ENCODE measurements at places on chromosomes 11 and 22.
A peak's percentile ranks its signal among the peaks of the same experiment; 100 is the strongest.

DNA sequence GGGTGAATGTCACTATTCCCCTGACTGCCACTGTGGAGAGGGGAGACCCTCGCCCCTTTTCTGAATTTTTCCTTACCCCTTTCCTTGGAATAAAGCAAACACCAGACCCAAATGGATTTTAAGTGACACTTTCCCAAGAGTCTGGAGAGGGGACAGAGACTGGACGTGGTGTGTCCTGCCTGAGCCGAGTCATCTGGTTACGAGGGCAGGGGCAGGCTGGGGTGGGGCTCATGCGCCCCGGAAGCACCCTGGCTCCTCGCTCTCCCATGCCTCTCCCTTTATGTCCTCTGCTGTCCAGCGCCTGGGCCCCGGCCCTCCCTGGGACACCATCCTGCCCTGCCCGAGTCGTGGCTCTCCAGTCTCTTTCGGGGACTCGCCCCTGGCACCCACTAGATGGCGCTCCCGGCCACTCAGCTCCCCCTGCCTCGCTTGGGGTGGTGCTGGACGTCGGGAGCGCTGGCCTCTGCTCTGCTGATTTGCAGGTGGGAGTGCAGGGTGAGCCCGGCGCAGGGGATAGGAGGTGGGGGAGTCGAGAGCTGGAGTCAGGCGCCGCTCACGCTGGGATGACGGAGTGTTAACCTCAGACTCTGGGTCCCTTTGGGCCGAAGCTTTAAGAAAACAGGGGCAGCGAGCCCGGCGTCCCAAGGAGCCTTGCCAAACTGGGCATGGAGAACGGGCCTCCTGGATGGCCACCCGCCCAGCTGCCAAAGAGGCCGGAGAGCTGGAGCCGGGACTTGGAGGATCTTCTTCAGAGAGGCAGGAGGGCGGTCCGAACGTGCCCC lies 89.8 kb downstream of the RPS6KA4 start:
- peak; percentile 60 for DNase-seq

- no peak for DNase-seq
These were observed 78.7 kb downstream of the HORMAD2 start for GRCh38 chr22:30158744-30159500.

- DNase-seq = no peak
These were observed 80.7 kb upstream of the GRAMD1B start for GRCh38 chr11:123349382-123349781.

DNA sequence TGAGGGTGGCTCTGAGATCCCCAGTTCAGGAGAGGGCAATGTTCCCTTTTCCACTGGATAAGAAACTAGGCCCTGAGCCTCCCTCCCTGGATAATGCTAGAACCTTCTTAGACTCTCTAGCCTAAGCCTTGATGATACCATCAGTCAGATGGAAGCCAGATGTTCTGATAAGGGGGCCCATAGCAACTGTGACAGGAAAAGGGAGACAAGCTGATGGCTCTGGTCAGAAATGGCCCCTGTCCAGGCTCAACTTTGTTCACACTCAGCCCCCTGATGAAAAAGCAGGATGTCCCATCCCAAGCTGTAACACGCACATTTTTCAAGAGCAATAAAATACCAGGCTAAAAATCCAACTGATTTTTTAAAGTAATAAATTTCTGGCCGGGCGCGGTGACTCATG lies 7.2 kb upstream of the OAF start:
- no peak for DNase-seq

DNA sequence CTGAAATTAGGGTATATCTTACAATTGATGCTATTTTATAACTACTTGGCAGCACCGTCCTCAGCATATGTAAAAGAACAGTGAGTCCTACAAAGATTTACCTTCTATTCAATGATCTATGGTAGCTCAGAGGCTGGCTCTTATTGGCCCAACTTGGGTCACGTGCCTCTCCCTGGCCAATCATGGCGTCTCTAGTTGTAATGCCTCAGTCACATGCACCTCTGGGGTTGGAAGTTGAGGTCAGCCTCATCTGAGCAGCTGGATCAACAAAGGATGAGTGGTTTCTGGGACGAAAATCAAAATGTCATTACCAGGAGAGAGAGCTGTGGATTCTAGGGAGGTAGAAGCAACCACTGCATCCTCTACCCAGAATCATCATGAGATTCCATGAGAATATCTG lies 22.9 kb upstream of the ASPHD2 start:
- DNase-seq = no peak

GRCh38 chr11:60862171-60862570 lies 5.2 kb upstream of the ZP1 start:
- no peak for DNase-seq

DNA sequence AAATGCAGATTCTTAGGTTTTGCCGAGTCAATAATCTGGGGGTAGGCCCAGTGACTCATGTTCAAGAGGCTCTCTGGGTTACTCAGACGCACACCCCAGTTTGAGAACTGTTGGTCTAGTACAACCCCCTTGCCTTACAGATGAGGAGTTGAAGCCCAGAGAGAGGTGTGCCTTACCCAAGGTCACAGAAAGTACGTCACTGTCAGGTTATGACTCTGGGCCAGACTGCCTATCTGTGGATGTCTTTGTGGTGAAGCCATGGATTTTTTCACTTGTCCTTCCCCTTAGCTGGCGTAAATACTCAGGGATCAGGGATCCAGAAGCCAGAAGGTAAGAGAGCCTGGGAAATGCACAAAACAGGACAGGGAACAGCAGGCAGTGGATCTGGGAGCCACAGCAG lies 25.2 kb upstream of the NECTIN1 start:
- no peak for DNase-seq

DNA sequence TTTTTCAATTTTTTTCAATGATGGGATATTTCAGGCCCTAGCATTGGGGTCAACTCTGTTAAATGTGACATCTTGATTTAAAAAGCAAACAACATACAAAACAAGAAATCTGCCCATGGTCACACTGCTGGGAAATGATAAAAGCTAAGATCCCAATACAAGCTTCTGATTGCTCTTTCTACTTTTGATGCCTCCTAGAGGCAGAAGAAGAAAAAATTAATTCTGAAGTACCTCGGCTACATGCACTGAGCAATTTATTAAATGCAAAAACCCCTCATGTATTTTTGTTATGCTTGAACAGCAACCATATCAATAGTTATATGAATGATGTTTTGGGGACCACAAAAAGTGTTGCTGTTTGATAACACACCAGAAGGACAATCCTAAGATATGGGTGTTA lies 342.1 kb upstream of the NARS2 start:
- DNase-seq = no peak

DNA sequence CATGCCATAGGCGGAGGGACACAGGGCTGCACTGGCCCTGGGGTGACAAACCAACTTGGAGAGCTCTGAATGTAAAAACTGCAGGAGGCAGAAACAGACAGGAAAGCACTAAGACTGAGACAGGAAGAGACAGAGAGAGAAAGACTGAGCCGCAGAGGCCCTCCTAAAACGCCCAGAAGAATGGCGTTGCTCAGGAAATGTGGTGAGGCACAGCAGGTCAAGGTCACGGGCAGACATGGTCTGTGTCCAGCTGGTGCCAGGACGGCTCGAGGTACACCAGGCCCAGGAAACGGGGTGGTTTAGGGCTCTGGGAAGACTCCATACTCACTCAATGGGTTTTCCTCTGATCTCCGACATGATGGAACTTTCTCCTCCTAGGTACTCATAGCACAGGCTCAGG lies 29.1 kb downstream of the MAFF start:
- no peak for DNase-seq

- peak; percentile 88 for DNase-seq
These were observed 11.7 kb downstream of the PHRF1 start for GRCh38 chr11:587978-588380.

DNA sequence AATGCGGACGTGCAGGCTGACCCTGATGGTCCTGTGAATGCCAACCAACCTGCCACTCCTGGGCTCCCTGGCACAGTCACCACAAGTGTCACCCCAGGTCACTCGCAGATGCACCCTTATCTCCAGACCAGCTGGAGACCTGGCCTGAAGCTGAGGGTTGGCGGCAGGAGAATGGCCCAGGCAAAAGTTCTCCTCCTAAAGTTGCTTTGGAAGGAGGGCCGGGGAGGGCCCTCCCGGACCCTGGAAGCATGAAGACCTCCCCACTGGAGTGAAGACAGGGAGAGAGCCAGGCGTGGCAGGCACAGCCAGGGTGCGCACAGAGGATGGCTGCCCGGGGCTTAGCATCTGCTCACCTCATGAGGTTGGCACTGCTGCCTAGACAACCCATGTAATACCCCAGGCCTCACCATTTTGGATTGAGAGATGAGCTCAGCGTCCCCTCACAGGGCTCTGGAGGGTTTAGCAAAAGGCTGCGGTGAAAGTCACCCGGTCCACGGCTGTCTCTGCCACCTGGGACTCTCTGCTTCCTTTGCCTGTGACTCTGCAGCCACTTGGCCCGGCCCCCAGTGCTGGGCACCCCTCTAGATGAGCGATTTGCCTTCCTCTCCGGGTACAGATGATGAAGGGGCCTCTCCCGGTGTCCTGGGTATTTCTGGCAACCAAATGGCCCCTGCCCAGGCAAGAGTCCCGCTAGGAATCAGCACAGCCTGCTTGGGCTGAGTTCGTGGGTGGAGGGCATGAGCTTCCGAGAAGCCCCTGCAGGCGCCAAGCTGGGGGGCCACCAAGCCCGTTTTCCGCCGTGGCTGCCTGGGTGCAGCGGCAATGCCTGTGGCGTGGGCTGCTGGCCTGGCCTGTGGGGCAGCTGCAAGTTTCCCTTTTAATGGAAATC lies 48.3 kb upstream of the SEPTIN5 start:
- DNase-seq = no peak

DNA sequence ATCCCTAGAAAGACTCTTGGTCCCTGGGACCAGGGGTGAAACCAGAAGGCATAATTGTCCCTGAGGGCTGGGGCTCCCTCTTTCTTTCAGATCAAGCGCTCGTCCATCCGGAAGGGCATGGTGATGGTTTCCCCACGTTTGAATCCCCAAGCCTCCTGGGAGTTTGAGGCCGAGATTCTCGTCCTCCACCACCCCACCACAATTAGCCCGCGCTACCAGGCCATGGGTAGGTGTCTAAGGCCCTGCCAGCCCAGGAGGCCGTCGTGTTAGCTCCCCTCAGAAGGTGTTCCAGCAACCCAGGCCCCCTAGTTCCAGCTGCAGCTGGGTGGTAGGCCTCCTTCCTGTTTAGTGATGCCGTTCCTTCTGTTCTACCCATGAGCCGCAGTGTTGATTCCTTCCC lies 21.4 kb downstream of the GTPBP1 start:
- DNase-seq = no peak

DNA sequence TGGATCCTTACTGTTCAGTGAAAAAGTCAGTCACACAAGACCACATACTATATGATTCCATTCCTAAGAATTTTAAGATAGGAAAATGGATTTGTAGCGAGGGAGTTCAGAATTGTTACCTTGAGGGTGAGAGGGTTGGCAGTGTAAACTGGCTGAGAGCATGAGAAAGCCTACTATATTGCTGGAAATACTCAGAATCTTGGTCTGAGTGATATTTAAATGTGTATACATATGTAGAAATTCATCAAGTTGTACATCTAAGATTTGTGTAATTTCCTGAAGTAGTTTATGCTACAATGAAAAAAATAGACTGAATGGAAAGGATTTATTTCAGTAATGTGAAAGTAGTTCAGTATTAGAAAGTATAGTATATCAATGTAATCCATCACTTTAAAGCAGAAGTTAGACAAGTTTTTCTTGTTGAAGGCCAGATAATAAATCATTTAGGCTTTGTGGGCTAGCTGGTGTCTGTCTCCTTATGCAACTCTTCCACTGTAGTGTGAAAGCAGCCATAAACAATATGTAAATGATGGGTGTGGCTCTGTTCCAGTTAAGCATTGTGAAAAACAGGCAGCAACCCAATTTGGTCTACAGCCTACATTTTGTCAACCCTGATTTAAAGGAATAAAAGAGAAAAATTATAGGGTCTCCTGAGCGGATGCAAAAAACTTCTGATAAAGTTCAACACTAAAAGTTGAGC lies 127.2 kb upstream of the THY1 start:
- DNase-seq = no peak

GRCh38 chr11:79438631-79439409 lies 2.0 kb downstream of the TENM4 start:
- DNase-seq = no peak
